ENCODE measurements at places on chromosomes 6 and 20.
A peak's percentile ranks its signal among the peaks of the same experiment; 100 is the strongest.

DNA sequence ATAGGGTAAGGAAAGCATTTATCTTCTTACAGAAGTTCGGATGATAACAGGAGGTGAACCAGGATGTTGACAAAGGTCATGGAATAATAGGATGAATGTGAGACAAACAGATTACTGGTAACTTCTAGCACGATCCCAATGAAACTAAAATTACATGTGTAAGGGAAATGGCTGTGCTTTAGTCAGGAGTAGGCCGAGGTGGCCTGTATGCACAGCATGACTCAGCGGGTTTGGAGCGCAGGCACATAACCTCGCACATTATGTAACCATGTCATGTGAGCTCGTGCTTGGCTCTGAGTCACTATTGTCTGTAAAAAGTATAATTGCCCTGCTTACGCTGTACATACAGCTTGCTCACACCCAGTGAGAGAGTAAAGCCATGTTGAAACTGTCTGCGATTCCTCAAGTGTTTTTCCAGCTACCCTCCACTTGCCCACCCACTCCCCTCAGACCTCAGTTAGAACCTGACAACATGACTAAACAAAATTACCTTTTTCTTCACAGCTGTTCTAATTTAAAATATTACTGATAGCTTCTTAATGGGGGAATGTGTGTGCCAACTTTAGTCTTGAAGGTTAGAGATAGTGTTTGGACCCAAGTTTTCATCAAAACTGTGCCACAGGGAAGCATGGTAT lies 8.2 kb downstream of the CYB5R4 start:
- DNase-seq = no peak

- DNase-seq = no peak
Measured at GRCh38 chr6:5563086-5563485, 301.8 kb downstream of the FARS2 start.

GRCh38 chr20:23488470-23488869 lies 2.4 kb upstream of the CST8 start:
- no peak for DNase-seq

DNA sequence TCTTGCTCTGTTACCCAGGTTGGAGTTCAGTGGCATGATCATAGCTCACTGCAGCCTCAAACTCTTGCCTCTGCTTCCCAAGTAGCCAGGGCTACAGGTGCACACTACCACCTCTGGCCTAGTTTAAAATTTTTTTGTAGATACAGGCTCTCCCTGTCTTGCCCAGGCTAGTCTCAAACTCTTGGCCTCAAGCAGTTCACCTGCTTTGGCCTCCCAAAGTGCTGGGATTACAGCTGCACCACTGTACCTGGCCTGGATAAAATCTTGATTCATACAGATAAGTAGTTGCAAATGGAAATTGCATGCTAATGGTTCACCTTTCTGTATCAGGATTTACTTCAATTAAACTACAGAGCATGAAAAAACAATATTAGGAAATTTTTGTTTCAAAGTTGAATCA lies 4.2 kb downstream of the CD2AP start:
- no peak for DNase-seq

DNA sequence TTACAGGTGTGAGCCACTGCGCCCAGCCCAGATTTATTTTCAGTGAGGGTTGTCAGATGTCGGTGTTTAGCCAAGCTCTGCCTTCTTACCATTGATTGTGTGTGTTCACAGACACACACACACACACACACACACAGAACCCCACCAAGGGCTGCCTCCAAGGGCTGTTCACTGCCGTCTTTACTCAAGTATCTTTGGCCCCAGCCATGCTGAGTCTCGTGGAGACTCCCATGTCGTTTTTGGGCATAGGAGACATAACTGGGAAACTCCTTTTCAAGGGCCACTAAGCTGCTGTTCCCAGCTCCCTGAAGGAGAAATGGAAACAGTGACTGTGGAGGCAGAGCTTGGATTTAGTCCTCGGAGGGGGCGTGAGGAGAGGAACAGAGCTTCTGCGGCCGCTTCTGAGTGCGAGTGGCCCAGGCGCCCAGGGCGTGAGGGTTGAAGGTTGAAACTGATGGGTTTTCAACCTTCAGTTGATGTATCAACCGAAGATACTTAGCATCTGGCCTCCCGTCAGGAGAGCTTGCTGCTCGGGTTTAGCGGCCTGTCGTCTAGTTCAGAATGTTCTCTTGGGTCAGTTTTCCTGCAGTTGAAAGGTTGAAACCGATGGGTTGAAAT lies 243.6 kb downstream of the TTLL2 start:
- DNase-seq = no peak

DNA sequence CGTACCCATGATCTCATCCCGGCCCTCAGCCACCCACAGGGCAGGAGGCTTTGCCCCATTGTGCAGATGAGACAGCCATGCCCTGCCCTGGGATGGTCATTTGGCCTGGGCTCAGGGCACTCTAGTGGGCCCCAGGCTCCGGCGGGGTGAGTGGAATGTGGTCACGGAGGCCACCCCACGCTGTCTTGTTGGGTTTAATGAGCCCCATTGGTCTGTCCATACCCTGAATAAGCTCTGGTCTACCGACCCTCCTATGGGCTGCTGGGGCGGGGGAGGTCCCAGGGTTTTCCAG lies 50.6 kb downstream of the FGD2 start:
- no peak for DNase-seq

DNA sequence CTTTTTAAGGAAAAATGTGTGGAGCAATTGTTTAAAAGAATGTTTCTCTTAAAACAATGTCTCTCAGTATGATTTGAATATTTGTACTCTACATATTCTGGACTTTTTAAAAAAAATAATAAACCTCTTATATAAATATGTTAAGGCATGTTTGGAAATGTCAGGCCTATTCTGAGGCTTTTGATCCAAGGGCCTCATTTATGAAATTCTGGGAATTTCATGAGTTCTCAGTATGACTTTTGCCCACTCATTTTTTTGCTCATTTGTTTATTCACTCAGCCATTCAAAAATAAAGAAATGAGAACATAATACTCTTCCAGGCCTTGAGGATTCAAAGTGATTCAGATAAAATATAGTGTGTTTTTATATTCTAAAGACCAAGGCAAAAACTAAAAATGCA lies 60.4 kb downstream of the DOK5 start:
- DNase-seq = no peak

GRCh38 chr6:28816909-28817807 lies 106.6 kb downstream of the TRIM27 start:
- no peak for DNase-seq

DNA sequence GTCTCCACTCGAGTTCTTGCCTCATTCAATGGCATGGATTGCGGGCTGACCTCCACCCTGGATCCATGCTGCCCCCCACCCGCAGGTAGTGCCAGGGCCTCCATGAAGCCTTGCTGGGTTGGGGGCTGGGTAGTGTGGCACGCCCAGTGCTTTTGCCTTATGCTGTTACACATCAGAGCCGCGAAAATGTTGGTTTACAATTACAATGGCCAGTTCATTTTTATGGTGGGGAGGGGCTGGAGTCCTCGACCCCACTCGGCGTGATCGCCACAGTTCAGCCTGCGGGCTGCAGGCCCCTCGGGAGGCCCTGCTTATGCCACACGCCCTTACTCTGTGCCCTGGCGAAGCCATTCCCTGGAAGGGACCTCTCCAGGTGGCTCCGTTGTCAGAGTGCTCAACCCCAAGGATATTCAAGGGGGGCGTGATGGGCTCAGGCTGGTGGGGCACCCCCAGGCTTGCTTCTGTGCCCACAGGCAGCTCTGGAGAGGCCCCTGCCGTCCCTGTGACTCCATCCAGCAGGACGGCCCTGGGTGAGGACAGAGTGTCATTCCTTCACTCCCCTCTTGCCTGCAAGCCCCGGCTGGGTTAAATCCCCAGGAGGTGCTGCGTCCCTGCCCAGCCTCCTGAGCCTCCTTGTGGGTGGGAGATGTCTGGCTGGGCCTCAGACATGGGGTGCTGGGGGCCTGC lies 14.8 kb downstream of the ITPA start:
- no peak for DNase-seq

GRCh38 chr6:38493931-38494547 lies 145.7 kb downstream of the BTBD9 start:
- peak; percentile 72 for DNase-seq

DNA sequence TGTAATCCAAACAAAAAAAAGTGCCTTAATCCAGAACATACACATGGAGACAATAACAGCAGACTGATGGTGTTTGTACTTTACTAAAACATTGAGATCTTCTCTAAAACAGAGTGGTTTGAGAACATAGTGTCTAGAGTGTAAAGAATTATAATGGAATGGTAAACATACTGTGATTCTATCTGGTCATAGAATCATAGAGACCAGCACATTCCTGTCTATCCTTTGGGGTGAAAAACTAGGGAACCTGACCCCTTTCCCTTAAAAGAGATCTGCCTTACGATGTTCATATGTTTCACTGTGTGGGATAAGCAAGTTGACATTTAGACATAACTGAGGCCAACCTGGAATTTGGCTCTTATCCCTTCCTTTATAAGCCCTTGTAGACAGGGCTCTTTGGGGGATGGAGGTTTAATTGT lies 55.7 kb downstream of the TRMT11 start:
- no peak for DNase-seq

DNA sequence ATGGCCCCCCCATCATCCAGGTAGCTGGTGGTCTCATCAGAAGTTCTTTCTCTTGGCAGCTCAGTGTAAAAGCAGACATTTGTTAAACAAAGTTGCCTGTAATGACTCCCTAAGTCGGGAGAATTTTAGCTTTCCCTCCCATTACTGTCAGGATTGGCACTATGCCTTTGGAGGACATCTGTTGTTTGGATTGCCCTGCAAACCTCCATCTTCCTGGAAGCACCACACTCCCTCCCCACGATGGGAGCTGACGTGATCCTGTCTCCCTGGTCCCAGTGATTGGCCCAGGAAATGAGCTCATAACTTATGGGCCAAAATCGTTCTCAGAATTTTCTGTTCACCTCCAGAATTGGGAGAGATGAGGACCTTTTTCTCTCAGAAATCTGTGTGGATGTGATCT lies 42.6 kb upstream of the CNR1 start:
- DNase-seq = no peak

DNA sequence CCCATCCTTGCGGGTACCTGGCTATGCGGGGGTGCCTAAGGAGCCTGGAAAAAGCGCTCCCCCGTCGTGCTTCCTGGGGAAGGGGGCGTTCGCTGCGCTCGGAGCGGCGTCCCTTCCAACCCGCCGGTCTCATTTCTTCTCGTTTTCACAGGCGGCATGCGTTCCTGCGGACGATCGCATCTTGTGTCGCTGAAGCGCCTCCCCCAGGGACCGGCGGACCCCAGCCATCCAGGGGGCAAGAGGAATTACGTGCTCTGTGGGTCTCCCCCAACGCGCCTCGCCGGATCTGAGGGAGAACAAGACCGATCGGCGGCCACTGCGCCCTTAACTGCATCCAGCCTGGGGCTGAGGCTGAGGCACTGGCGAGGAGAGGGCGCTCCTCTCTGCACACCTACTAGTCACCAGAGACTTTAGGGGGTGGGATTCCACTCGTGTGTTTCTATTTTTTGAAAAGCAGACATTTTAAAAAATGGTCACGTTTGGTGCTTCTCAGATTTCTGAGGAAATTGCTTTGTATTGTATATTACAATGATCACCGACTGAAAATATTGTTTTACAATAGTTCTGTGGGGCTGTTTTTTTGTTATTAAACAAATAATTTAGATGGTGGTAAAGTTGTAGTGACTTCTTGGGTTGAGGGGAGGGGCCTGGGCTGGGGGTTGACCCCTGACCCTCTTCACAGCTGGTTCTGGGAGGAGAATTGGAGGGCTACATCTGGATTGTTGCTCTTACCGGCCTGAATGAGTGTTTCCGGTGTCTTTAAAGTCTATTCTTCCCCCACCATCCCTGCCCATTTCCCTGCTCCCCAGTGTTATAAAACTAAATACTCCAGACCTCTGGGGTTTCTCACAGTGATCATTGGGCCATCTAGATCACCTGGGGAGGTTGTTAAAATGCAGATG lies 1.1 kb downstream of the ID1 start:
- DNase-seq = no peak

DNA sequence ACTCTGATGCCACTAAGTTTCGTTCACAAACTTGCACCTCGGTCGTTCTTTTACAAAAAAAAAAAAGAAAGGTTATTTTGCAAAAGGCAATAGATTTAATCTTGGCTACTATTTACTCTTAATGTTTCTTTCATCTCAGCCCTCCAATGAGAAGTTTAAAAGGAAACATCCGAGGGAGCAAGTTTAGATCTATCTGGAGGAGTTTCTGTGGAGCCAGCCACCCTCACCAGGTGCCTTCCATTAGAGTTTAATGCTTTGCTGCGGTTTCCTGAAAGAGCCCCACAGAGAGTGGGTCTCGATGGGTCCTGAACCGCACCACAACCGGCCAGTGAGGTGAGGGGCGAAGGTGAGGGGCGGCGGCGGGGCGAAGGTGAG lies 632 bp downstream of the PRKN start:
- DNase-seq = no peak

- no peak for DNase-seq
Measured at GRCh38 chr6:144349690-144350527, 64.8 kb downstream of the UTRN start.

DNA sequence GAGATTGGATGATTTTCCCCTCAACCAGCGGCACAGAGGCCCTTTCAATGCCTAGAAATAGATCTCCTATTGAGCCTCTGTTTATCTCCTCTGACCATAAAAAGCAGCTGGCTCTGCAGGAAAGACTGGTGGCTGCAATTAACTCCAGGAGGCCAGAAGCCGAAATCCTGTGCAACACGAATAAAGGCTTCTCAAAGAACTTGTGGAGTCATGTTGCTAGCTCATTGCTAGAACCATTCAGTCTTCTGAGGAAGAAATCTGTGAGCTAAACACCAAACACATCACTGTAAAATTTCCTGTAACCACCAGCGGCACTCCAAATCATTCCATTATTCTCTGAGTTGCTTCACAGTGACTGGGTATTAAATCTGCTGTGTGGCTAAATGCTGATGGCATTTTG lies 49.1 kb upstream of the TPD52L1 start:
- DNase-seq = no peak

DNA sequence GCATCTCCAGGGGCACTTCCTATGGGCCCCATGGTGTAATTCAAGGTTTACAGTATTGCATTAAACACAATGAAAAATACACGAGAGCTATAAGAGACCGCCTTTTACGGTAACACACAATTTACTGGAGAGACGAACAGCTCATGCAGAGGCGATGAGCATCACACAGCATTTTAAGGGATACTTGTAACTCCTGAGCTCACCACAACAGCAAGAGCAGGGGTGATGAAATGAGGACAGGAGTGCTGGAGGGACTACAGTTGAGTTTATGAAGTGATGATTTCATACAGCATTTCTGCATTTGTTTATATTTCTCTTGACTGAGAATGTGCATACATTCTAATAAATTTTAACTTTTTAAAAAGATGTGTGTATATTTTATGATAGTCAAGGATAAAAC lies 113.9 kb downstream of the WDR27 start:
- DNase-seq = no peak

DNA sequence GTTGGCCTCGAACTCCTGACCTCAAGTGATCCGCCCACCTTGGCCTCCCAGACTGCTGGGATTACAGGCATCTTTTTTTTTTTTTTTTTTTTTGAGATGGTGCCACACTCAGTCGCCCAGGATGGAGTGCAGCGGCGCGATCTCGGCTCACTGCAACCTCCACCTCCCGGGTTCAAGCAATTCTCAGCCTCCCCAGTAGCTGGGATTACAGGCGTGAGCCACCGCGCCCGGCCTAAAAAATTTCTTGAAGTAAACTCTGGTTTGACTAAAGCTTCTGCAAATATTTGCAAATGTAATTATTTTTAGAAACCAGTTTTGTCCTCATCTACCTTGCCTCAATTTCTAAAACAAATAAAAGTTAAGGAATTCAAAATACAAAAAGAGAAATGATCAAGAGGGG lies 1.2 kb downstream of the IBTK start:
- DNase-seq = no peak

GRCh38 chr6:7463785-7464184 lies 74.2 kb downstream of the RIOK1 start:
- no peak for DNase-seq

GRCh38 chr6:53465732-53466131 lies 79.2 kb downstream of the GCLC start:
- DNase-seq = no peak
